ENCODE measurements at places on chromosomes 2 and 18.

- DNase-seq, result peak; percentile 62
These were observed 41.7 kb downstream of the CYP20A1 start for GRCh38 chr2:203280428-203281064.

GRCh38 chr2:219199470-219200211 lies 6.9 kb upstream of the ZFAND2B start:
- no peak for DNase-seq

GRCh38 chr2:49251766-49252165 lies 97.5 kb upstream of the FSHR start:
- DNase-seq, result no peak

DNA sequence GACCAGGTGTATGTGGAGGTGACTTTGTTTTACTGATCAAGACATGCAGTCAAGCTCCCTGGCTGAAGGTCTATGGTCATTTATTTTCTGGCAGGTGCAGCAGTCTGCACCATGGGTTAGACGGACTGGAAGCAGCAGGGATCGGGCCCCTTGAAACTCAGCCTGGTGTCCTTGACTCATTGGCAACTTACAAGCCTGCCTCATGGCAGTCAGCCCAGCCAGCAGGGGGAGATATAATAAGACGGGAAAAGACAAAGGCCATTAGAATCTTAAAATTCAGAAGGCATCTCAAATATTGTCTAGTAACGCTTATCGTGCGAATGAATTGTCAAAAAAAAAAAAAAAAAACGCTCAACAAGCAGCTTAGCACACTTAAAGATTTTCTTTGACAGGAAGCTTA lies 308.2 kb downstream of the EN1 start:
- DNase-seq, result no peak

GRCh38 chr18:79944126-79944731 lies 7.2 kb downstream of the SLC66A2 start:
- no peak for DNase-seq

DNA sequence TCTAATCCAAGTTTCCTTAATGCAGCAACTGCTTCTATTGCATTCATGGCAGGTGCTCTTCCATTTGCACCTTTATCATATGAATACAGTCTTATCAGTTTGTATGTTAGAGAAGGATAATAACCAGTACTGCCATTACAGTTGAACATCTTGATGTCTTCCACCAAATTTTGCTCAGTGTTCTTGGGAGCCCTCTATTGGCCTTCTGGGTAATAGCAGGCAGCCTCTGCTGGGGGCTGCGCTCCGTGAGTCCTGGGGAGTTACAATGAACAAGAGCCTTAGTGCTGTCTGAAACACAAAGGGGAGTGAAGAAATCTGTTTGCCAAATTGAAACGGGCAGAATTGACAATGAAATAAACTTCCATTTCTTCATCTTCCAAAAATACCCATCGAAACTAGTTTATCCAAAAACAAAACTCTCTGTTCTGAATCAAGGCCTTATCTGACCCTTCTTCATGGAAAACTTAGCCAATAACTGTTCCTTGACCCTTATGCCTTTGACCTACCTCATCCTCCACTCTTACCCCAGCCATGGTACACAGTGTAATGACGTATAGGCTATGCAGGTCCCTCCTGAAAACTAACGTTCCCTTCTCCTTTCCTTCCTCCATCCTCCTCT lies 79.9 kb downstream of the ALK start:
- peak; percentile 1 for DNase-seq

- no peak for DNase-seq
These were observed 464.1 kb downstream of the TNS1 start for GRCh38 chr2:217538719-217539118.

DNA sequence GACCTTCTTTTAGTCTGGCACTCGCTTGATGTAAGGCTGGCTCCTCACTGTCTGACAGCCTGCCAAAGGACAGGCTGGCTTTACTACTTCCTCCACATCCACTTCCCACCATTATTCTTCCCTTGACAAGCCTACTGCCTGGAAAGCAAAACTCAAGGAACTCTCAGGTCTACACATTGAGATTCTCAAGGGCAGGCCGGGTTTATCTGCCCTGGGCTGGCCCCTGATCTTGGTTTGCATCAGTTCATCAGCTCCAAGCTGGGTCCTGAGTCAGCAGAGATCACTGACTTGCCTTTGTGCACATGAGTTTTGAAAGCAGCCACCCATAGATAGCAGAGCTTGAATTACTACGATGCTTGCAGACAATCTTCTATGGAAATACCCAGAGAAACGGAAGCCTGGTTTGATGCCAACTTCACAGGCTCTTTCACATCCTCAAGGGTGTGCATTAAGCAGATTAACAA lies 53.9 kb downstream of the KCTD18 start:
- DNase-seq, result no peak

DNA sequence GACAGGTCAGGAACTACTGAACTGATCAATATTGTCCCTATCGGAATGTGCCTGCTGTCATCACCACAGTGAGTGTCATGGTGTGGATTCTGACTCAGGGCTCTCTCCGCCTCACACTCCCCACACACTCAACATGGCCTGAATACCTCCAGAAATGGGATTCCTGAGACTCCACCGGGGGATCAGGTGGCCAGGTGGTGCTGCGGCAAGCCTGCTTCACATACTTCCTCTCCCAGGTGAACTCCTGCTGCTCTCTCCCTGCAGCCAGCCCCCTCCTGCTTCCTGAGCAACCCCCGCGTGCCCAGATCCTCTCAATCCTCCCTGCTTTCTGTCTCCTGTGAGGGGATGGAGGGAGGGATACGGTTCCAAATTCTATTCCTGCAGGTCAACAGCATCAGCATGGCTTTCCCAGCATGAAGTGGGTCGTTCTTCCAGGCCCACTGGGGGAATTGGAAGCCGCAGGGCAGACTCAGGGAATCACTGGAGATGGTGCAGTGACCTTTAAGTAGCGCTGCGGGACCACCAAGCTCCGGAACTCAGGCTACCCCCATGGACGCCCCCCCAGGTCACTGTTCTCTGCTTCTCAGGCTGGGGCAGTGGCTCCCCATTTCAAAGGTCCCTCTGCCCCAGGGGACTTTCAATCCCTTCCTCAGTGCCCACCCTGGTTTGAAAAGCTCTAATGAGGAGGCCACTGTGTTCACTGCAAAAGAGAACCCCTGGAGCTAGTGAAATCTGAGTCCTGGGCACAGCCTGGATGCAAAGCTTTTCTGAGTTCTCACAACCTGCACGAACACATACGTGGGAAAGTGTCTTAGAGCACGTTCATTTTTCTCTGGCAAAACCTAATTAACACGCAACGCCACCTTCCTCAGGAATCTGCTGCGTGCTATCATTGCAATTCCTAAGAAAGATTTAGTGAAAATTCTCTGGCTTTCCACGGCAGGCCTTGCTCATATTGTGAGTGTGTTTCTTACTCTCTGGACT lies 168.4 kb downstream of the ZFP36L2 start:
- DNase-seq, result no peak

DNA sequence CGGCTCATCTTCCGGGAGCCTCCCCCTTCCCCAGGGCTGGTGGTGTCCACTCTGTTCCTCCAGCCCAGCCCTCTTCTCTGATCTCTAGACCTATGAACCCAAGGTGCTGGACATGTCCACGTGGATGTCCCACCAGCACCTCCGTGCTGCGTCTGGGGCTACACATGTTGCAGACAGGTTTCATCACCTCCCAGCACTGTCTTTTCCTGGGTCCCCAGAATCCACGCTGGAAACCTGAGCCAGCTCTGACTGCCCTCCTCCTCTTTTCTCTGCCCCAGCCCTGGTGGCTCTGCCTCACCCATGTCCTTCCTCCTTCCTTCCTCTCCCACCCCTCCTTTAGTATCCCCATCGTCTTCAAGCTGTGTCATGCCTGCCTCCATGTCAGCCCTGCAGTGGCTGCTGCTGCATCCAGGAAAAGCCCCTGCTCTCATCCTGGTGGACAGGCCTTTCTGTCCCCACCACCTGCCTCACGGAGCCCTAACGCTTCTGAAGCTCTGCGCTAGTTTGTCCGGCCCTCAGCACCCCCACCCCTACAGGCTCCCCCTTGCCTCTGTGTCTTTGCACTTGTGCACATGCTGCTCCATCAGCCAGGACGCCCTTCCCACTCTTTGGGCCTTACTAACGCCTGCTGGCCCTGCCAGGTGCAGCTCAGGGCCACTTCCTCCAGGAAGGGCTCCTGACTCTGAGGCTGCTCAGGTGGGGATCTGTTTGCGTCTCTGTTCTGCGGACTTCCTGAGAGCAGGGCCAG lies 105.9 kb downstream of the DYSF start:
- DNase-seq, result no peak

GRCh38 chr2:172740856-172741255 lies 5.2 kb downstream of the RAPGEF4 start:
- no peak for DNase-seq

DNA sequence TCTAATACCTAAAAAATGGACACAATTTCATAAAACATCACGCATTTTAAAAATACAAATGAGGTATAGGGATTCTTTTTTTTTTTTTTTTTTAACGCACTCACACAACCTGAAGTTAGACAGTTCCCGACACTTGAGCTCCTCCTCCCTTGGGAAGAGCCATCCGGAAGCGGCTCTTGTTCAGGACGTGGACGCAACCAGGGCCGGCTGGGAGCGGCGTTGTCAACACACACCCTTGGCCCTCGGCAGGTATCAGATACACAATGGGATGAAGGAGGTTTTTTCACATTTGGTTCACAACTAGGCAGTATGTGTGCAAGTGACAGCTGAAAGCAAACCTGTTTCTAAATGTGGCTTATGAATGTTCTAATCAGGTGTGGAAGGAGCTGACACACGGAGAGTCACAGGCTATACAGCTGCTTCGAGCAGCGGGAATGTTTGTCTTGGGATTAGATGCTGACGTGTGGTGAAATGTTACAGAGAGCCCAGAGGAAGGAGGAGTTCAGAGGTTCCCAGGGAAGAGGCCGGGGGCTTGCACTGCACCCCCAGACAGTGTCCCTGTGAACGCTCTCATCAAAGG lies 111.1 kb downstream of the PXDN start:
- no peak for DNase-seq

DNA sequence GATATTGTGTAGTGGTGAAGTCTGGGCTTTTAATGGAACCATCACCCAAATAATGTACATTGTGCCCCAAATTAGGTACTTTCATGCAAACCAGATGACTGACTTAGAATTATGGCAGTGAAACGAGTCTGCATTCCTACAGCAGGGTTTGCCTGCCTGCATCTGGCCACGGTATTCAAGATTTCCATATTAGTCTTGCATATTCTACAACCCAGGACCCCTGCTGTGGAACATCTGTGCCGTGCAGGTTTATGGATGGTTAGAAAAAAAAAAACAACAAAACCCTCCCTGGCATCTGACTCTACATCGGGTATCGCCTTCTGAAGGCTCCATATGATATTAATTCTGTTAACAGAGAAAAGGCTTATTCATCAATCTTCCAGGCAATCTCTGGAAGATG lies 394.8 kb downstream of the DCDC2C start:
- no peak for DNase-seq

GRCh38 chr2:110720547-110720946 lies 11.8 kb upstream of the ACOXL start:
- no peak for DNase-seq

DNA sequence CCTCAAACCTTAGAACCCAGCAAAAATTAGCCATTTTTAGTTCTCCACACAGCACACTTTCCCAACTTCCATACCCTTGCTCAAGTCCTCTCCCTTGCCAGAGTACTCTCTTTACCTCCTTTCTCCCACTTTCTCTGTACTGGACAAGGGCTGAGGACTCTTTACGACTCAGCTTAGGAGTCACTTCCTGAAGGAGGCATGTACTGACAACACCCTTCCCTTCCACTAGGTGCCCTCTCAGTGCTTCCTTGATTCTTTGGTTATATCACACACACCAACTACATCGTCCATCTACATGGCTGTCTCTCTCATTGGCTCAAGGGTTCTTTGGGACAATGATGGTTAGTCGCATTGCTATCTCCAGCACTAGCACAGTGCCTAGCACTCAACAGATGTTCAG lies 5.2 kb upstream of the C18orf63 start:
- no peak for DNase-seq
